NCI-H1105 treated with DMSO at 0.1 percent for 48 hours (cell line): ENCODE measurements at places on chromosomes 1 and 21.

DNA sequence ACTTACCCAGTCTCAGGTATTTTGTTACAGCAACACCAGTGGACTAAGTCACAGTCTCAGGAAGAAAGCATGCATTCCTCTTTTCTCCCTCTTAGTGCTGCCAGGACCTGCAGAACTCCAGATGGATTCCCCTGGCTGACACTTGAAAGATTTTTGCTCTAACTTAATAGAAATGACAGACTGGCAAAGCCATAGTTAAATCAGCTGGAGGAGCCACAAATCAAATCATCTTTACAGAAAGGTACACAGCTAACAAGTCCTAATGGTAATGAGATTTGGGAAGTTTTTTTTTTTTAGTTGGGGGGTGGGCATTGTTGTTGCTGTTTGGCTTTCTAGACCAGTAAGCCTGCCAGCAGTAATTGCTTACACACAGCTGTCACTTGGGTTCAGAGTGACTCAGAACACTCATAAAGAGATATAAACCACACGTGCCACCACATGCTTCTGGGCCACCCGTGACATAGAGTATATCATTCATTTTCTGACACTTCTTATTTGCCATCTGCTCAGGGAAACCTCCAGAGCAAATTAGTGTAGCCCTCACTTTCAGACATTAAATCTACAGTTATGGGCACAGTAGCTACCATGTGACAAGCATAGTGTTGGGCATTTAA lies 72.4 kb downstream of the FH start:
- DNase-seq = no peak

DNA sequence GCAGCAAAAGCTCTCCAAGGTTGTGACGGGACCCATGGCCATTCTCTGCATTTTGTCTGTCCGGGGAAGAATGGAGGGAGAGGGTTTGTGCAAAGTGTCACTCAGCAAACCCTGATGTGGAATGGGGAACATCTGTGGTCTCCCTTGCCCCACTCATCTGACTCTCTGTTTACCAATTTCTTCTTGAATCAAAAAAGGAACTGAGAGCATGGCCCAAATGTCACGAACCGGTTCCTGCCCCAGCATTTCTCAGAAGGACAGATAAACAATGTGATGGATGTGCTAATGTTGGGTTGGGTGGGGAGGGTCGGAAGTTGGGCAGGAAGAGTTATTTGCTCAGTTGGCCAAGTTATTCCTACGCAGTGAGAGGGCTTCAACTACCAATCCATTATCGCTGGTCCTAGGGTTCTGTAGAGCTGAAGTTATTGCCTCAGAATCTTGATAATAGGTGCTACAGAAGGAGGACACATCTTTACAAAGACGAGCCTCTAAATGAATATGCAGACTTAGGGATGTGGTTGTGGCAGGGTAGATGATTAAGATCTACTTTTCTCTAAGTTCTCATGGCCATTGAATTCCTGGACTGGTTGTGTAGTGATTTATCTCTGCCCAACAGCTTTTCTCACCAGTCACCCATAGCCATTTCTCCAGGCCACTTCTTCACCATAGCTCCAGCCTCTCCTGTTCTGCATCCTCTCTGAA lies 9.6 kb upstream of the DUSP12 start:
- DNase-seq = no peak

DNA sequence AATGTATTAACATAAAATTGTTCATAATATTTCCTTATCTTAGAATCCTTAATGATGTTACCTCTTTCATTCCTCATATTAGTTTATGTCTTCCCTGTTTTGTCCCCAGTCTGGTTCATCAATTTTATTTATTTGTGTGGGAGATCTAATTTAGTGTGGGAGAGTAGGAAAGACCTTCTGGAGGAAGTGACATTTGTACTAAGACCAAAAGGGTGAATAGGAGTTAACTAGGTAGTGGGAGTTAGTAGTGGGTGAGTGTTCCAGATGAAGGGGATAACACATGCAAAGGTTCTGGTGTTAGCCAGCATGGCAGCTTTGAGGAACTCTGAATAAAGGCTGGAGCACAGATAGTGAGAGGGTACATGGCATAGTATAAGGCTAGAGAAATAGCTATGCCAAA lies 21.4 kb downstream of the RASAL2 start:
- no peak for DNase-seq

- no peak for DNase-seq
These were observed 24.6 kb downstream of the AGRN start for GRCh38 chr1:1044455-1045078.

- no peak for DNase-seq
These were observed 250.3 kb downstream of the SDCCAG8 start for GRCh38 chr1:243505986-243506689.
